EH (cell line): ENCODE measurements at places on chromosomes 6 and 20.
A peak's percentile ranks its signal among the peaks of the same experiment; 100 is the strongest.

GRCh38 chr6:92231171-92231701, 1188.1 kb downstream of the EPHA7 start:
- no peak for DNase-seq

GRCh38 chr6:149332602-149333265, 15.2 kb downstream of the TAB2 start:
- DNase-seq = no peak

DNA sequence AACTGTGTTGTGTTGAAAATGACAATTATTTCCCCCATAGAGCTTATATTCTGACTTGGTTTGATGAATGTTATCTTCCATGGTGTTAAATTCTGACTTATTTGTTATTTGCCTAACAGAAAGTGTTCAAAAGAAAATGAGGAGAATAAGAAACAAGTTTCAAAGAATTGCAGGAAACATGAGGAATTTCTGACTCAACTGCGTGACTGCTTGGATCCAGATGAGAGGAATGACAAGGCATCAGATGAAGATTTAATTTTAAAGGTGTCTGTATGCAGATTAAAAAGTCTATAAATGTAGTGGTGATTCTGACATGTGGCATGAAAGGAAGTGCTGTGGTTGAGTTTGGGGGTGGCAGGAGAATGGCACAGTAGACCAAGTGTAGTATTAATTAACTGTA, 50.6 kb downstream of the CCDC170 start:
- DNase-seq = no peak

DNA sequence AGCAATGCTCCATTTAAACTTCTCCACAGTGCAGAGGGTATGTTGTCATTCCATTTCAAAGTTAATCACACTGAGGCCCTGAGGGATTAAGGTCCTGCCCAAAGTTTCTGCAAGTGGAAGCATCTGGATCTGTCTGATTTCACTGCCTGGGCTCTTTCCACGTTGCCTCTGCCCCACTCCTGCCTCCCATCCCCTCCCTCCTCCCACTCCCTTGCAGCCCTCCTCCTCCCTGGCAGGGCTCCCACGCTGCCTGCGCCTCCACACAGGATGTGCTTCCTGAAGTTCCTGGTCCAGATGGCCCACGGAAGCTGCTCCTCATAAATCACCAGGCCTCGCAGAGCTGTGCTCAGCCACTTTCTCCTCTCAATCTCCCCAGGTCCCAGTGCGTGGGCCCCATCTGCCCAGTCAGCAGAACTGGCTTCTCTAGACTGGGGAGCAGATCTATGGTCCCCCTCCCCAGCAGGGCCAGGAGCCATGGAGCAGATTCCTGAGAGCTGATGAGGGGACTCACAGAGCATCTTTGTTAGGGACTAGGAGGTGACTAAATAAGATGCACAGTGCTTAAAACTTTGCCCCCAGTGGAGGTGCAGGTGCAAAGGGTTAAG, 65.4 kb upstream of the MAFB start:
- DNase-seq = peak; percentile 27

GRCh38 chr6:48057601-48058000, 53.4 kb downstream of the PTCHD4 start:
- no peak for DNase-seq

GRCh38 chr20:62297449-62298227, 5.2 kb upstream of the ADRM1 start:
- no peak for DNase-seq

DNA sequence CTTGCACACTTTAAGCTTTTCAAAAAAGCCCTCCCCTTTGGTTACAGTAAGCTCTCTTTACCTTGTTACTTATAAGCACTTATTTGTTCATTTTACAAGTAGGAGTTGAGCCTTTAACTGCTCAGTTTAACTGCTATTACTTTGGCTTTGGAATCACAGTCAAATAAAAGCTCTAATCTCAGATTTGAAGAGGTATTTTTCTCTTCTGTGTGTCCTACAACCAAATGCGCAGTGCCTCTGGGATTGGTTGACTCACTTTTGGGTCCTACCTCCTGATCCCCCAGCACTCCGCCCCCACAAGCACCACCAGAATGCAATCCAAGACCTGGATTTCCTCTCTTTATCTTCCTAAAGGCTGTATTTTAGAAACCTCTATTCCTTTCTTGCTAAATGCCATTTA, 2.5 kb downstream of the NCOA7 start:
- no peak for DNase-seq

GRCh38 chr6:144179828-144180227, 29.5 kb downstream of the STX11 start:
- DNase-seq = no peak

DNA sequence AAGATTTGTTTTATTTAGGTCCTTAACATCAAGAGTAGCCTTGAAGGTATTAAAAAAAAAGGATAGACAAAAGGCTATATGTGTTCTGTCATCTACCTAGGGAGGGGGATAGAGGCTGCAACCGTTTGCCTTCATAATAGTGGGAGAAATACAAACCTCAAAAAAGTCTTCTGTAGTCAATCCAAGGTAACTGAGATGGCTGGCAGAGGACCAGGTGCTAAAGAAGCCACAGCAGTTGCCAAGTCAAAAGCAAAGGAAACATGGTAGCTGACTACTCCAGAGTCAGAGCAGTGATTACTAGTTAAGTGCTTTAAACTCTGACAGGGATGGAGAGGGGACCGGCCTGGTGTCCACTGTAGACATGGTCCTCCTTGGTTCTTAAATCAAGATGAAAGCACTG, 249.4 kb downstream of the PTPRK start:
- DNase-seq = no peak

DNA sequence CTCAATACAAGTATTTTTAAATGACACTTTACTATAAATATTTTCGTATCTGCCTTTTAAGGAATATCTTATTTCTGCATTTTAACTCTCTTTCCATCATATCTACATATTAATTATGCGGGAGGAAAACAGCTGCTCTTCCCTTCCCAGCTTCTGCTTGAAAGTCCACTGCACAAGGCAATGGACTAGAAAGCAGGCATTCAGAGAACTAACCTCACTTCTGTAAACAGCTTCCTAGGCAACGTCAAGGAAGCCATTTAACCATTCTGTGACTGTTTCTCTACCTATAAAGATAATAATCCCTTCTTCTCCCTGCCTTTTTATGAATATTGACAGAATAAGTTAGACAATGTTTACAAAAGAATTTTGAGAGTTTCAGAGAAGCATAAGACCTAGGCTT, 319.4 kb downstream of the BTBD9 start:
- no peak for DNase-seq

GRCh38 chr6:139402876-139403386, 28.5 kb upstream of the CITED2 start:
- DNase-seq = peak; percentile 98

- peak; percentile 57 for DNase-seq
Measured at GRCh38 chr6:13761361-13762036, 49.9 kb upstream of the RANBP9 start.

DNA sequence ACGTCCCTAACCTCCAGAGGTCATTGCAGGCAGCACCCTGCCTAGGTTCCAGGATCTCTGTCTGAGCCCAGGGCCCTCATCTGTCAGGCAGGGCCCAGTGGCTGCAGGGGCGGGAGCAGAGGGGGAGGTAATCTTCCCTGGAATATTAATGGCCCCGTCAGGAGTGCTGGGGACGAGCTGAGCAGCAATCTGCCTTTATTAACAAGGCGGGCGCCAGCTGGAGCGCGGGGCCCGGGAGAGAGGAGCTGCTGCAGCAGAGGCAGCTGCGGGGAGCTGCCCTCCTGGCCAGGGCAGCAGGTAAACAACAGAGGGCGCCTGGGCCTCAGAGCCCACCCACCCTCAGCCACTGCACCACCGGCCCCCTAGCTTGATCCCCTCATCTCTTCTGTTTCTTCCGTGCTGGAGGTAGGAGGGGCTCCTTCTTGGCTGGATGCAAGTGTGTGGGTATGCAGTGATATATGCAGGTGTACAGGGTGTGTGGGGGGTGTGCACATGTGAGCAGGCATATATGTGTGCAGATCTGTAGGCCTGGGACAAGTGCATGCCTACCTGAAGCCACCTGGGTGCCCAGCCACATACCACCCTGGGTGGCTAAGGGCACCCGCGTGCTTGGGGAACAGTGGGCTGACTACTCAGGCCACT, 131.8 kb upstream of the MLN start:
- DNase-seq = no peak

DNA sequence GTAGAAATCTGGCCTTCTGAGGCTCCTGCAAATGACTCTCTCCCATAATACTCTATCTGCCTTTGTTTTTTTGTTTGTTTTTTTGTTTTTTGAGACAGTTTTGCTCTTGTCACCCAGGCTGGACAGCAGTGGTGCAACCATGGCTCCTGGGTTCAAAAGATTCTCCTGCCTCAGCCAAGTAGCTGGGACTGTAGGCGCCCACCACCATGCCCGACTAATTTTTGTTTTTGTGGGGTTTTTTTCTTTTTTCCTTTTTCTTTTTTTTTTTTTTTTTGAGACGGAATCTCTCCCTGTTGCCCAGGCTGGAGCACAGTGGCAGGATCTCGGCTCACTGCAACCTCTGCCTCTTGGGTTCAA, 16.6 kb upstream of the STK38 start:
- DNase-seq = no peak

- no peak for DNase-seq
Measured at GRCh38 chr6:51163843-51164529, 345.3 kb downstream of the TFAP2B start.
